ENCODE measurements at places on chromosomes 1 and 21.

- DNase-seq = peak; percentile 13
Observed at GRCh38 chr1:32612189-32612881, 38.0 kb downstream of the ZBTB8OS start.

- no peak for DNase-seq
Observed at GRCh38 chr1:211376807-211377470, 50.3 kb downstream of the TRAF5 start.

DNA sequence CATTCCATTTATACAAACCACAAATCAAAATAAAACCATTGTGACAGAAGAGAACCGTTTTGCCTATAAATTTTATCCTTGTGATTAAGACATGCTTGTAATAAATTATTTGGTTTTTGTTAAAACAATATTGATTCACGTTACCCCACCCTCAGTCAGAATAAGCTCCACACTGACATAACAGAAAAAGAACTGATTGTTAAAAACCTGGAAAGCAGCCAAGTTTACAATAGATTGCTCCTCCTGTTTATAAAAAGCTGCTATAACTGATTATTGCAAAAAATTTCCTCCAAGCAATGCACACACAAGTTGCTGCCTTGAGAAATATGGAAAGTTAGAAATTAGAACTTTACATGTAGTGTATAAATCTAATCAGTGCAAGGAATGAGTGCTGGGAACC is 263.5 kb downstream of the SETD4 start:
- DNase-seq = no peak

DNA sequence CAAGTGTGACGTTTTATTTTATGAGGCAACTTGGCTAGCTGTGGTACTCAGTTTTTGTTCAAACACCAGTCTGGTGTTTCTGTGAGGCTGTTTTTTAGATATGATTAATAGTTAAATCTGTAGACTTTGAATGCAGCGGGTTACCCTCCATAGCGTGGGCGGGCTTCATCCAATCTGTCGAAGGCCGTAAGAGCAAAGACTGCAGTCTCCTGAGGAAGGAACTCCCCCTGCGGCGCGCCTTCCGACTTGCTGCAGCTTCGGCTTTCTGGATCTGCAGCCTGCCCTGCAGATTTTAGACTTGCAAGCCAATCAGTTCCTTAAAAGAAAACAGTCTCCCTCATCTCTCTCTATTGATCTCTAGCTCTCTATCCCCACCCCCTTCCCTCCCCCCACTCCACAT is 4.2 kb upstream of the ZNF496 start:
- DNase-seq = no peak

GRCh38 chr1:117697220-117697781 is 91.5 kb downstream of the TENT5C start:
- DNase-seq = no peak

GRCh38 chr1:200150721-200151120 is 123.2 kb downstream of the NR5A2 start:
- DNase-seq = no peak

GRCh38 chr1:175373786-175374623 is 181.4 kb upstream of the KIAA0040 start:
- DNase-seq = no peak

DNA sequence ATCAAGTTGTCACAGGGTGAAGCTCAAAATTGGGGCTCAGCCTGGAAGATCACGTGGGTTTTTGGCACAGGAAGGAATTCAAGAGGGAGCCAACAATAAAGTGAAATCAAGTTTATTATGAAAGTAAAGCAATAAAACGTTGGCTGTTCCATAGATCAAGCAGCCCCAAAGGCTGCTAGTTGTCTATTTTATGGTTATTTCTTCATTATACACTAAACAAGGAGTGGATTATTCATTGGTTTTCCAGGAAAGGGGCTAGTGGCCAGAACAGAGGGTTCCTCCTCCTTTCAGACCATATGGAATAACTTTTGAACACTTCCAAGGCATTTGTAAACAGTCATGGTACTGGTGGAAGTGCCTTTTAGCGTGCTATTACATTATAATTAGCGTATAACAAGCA is 723.5 kb upstream of the ADAMTS5 start:
- no peak for DNase-seq

DNA sequence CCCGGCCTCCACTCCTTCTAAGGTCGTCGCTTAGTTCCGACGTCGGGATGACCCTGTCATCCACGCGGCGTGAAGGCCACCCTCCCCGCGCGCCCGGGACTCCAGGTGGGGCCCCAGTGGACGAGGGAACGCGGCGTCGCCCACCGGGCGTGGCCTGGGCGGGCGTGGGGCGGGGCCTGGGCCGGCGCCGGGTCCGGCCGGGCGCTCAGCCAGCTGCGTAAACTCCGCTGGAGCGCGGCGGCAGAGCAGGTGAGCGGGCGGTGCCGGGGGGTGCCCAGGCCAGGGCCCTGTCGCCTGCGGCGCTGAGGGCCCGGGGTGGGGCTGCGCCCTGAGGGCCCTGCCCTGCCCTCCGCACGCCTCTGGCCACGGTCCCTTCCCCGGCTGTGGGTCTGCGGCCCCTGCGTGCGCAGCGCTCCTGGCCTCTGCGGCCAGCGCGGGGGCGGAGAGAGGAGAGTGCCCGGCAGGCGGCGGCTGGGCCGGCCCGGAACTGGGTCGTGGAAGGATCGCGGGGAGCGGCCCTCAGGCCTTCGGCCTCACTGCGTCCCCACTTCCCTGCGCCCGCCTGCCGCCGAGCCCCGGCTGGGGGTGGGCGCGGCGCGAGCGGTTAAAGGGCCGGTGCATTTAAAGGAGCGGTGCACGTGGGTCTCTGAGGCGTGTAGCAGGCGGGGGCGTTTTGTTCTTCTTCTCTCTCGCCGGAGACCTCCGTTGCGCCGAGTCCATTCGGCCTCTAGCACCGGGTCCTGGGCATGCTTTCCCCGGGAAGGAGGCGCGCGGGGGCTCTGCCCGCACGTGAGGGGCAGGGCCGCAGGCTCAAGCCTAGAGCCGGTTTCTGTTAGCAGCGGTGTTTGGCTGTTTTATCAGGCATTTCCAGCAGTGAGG is at the start of gene PSEN2:
TSS of gene PSEN2 (plus strand) at position 216 of the 879 bp plus-strand sequence. CDS start 11,292 bp downstream, outside the sequence.
- DNase-seq = peak; percentile 44

GRCh38 chr1:62176597-62177312 is 17.9 kb upstream of the L1TD1 start:
- DNase-seq = no peak

GRCh38 chr1:19974822-19975416 is 4.5 kb downstream of the PLA2G2A start:
- DNase-seq = no peak

DNA sequence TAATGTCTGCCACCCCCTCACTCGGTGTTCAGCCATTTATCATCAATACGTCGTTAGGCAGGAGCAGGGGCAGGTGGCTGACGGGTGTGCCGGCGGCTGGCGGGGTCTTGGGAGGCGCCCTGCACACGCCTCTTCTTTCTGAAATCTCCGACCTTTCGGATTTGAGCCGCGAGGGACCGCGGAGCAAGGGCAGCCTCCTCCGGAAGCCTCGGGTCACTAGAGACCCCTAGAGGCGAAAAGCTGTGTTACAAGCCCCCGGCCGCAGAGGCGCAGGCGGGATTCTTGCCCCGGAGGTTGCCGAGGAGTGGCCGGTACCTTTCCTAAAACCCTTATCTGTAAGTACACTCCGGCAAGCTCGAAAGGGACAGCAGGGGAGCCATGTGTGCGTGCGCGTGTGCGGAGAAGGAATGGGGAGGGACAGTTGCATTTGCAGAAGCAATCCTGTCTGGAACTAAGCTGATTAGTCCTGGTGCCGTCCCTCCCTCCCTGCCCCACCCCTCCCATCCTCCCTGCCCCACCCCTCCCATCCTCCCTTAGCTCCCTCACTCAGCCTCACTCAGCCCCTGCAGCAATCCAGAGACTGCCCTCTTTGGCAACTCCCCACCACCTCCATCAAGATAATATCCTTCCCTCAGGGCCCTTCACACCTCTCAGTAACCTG is 11.0 kb downstream of the BRINP2 start:
- no peak for DNase-seq

DNA sequence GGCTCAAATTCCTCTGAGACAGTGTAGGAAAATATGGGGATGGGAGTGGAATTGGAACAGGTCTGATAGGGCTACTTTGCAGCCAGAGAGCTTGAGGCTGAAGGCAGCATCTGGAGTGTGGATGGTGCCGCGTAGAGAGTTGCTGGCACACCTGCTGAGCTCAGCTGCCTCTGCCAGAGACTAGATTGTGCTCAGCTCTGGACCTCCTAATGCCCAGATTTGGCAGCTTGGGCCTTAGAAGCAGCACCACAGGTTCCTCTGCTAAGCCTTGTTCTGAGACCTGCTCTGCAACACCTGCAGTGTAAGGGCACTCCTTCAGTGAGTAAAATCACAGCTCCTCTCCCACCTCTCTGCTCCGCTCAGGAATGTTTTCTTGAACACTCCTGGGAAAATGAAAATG is 23.3 kb downstream of the ACOT11 start:
- DNase-seq = no peak

DNA sequence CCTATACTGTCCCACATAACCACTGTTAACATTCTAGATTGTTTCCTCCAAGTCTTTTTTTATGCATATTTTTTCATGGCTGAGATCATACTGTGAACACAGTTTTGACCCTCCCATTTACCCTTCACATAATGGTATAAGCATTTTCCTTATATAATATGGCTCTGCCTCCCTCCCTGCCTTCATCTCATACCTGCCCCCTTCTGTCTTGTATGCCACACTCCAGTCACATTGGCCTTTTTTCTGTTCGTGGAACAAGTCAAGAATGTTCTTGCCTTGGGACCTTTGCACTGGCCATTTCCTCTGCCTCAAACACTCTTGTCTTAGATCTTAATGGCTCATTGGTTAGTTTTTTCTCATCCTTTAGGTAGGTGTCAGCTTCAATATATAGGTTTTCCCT is 24.3 kb upstream of the ELAVL4 start:
- no peak for DNase-seq

GRCh38 chr1:56390232-56390867 is 189.0 kb downstream of the PLPP3 start:
- DNase-seq = no peak

DNA sequence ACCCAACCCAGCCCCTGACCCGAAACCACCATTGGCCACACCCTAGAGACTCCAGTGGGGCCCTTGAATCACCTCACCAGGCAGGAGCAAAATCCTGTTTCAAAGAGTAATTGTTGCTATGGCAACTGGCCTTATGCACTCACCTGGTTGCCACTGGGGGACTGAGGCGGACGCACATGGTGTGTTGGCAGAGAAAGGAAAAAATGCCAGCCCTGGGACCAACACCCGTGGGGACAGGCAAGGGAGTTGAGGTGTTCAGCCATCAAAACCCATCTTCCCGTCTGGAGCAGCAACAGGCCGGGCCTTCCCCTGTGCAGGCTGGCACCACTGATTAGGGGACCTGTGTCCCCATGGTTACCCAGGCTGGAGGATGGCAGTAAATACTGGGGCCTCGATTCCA is 395.8 kb upstream of the VAMP3 start:
- no peak for DNase-seq

- no peak for DNase-seq
Observed at GRCh38 chr1:53060579-53060978, 1.4 kb upstream of the PODN start.

GRCh38 chr1:61123326-61123725 is 41.0 kb downstream of the NFIA start:
- DNase-seq = no peak

DNA sequence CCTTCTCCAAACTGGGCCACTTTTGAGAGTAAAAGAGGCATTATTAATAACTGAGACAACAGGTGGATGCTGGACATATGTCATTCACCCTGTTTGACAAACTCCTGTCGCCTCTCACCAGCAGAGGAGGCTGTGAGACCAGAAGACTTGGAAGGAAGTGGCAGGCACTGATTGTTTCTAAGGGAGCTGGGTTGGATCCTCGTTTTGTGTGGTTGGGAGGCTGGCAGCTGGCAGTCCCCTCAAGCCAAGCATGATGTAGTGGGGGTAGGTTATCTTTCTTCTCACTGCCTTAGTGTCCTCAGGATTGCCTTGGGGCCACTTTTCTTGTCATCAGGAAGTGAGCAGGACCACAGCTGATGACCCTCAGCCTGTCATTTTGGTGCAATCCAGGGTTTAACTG is 86.5 kb upstream of the KCNJ15 start:
- DNase-seq = no peak

DNA sequence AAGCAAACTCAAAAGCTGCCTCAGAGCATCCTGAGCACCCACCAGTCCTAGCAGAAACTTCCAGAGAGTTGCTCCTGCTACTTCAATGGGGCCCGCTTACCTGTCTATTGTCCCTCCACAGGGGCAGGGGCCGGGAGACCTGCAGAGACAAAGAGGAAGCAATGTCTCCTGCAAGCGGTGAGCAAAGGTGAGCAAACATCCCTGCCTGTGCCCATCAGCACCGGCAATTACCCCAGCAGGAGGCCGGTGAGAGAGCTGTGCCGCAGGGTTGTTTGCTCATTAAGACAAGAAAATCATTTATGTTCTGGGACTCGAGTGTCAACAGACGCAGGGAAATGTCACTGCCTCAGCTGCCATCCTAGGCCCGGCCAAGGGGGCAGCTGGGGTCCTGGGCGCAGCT is 53.8 kb upstream of the TARDBP start:
- no peak for DNase-seq

GRCh38 chr21:38268864-38269575 is 12.2 kb downstream of the KCNJ15 start:
- no peak for DNase-seq

- no peak for DNase-seq
Observed at GRCh38 chr1:10906866-10907519, 105.5 kb upstream of the TARDBP start.
